Hepatocyte (in vitro differentiated cells): ENCODE measurements at places on chromosomes 7 and 10.

- no peak overlapping the region for H3K27ac ChIP-seq
- no peak for DNase-seq
- H3K4me1 ChIP-seq: no peaks in the 10 kb centered on the region
- no peaks in the 10 kb centered on the region for H3K36me3 ChIP-seq
Measured at GRCh38 chr7:12300415-12300814, 89.3 kb downstream of the TMEM106B start.

DNA sequence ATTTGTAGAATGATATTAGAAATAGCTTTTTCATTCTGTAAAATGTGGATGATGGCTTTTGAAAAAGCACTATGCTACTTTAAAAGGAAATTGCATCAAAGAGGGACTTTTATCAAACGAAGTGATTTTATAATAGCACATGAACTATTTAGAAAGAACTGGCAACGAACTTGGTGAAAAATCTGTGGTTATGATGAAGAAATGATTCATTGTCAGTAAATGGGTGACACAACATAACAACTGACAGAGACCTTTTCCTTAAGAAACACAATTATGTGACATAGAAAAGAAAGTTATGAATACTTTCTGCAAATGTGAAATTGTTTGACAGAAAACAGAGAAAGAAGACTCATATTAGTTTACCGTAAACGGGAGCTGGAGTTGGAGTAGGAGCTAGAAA lies 60.7 kb upstream of the LAMB4 start:
- no peak overlapping the region for H3K4me3 ChIP-seq
- H3K36me3 ChIP-seq: no peaks in the 10 kb centered on the region
- DNase-seq: no peak
- H3K27ac ChIP-seq: no peak overlapping the region
- no peaks in the 10 kb centered on the region for H3K27me3 ChIP-seq
- no peaks in the 10 kb centered on the region for H3K4me1 ChIP-seq

GRCh38 chr7:109864230-109864629 lies 1226.7 kb upstream of the LRRN3 start:
- H3K4me1 ChIP-seq: no peaks in the 10 kb centered on the region
- no peak overlapping the region for H3K27ac ChIP-seq
- no peaks in the 10 kb centered on the region for H3K27me3 ChIP-seq
- no peaks in the 10 kb centered on the region for H3K36me3 ChIP-seq
- H3K4me3 ChIP-seq: no peak overlapping the region
- DNase-seq: no peak

- H3K4me3 ChIP-seq: no peak overlapping the region
- H3K27ac ChIP-seq: no peak overlapping the region
- DNase-seq: no peak
- H3K4me1 ChIP-seq: no peaks in the 10 kb centered on the region
- no peaks in the 10 kb centered on the region for H3K36me3 ChIP-seq
Measured at GRCh38 chr10:60340973-60341372, 48.7 kb downstream of the ANK3 start.

DNA sequence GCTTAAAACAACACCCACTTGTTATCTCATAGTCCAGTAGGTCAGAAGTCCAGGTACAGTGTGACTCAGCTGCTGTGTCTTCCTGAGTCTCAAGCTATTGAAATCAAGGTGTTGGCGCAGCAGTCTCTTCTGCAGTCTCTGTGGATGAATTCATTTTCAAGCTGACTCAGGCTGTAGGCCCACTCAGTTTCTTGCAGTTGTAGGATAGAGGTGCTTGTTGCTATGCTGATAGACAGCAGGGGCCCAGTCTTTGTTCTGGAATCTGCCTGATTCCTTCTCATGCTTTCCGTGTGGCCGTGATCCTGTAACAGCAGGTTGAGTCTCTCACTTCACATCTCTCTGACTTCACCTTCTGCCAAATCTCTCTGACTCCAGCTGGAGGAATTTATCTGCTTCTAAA lies 400.4 kb upstream of the POM121L12 start:
- H3K27ac ChIP-seq: peak overlapping the region; percentile 62
- H3K27me3 ChIP-seq: no peaks in the 10 kb centered on the region
- peak; percentile 65 for DNase-seq
- H3K4me1 ChIP-seq: no peaks in the 10 kb centered on the region

DNA sequence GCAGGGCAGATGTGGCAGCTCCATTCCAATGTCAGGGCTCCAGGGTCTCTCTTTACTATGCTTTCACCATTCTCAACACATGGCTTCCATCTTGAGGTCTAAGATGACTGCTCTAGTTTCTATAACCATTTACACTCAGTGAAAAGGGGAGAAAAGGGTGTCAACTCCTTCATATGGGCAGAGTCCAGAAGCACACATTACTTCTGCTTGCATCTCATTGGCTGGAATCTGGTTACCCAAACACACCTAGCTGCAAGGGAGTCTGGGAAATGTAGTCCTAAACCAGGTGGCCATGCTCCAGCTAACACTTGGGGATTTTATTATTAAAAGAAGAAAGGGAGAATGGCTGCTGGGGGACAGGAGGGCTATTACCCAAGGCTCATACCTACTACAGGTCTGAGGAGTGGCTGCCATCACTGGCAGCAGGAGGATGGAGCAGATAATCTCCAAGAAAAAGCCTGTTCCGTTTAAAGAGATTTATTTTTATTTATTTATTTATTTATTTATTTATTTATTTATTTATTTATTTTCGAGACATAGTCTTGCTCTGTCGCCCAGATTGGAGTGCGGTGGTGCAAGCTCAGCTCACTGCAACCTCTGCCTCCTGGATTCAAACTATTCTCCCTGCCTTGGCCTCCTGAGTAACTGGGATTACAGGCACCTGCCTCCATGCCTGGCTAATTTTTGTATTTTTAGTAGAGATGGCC lies 29.1 kb upstream of the LBX1 start:
- H3K4me3 ChIP-seq: no peak overlapping the region
- DNase-seq: no peak
- H3K36me3 ChIP-seq: no peaks in the 10 kb centered on the region
- peaks cover 12% of the 10 kb centered on the region for H3K27me3 ChIP-seq
- no peak overlapping the region for H3K27ac ChIP-seq

DNA sequence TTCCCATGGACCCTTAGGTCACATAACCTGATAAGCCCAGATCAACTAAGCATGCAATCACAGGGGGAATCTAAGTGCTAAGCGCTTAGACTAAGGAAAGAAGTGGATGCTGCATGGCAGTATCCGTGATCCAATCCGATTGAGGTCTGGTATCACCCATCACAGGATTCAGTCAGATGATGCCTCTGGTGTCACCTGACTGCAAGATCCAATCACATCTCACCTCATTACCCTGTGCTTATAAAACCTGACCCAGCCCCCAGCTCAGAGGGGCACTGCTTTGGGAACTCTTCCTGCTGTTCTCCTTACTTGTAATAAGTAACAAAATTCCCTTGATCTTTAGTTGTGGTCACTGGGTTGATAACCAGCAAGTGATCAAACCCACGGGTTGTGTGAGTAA lies 84.7 kb upstream of the TMEM168 start:
- no peaks in the 10 kb centered on the region for H3K27me3 ChIP-seq
- H3K36me3 ChIP-seq: no peaks in the 10 kb centered on the region
- no peak overlapping the region for H3K4me3 ChIP-seq
- H3K27ac ChIP-seq: no peak overlapping the region

DNA sequence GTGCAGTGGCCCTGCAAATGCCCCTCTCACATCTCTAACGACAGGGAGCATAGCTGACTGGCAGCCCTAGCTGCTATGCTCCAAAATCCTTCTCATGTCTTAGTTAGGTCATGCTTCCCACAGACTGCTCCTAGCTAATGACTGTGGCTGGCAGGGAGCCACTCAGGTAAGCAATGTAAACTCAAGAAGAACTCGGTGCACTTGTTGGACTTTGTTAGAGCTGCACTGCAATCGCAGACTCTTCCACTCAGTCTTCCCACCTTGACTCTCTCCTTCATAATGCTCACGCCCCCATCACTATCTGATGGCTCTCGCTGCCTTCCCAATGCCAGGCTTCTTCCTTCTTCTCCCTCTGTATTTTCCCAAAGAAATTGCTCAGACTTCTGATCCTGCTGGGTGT lies 24.0 kb downstream of the OR9A2 start:
- H3K4me1 ChIP-seq: no peaks in the 10 kb centered on the region
- no peak overlapping the region for H3K27ac ChIP-seq
- peaks cover 6% of the 10 kb centered on the region for H3K27me3 ChIP-seq
- DNase-seq: peak; percentile 33
- no peaks in the 10 kb centered on the region for H3K36me3 ChIP-seq

- no peak overlapping the region for H3K27ac ChIP-seq
- peaks cover 19% of the 10 kb centered on the region for H3K27me3 ChIP-seq
- H3K4me3 ChIP-seq: no peak overlapping the region
- no peaks in the 10 kb centered on the region for H3K36me3 ChIP-seq
Measured at GRCh38 chr7:42244828-42245227, 7.8 kb upstream of the GLI3 start.
